ENCODE measurements at places on chromosomes 3 and 15.

DNA sequence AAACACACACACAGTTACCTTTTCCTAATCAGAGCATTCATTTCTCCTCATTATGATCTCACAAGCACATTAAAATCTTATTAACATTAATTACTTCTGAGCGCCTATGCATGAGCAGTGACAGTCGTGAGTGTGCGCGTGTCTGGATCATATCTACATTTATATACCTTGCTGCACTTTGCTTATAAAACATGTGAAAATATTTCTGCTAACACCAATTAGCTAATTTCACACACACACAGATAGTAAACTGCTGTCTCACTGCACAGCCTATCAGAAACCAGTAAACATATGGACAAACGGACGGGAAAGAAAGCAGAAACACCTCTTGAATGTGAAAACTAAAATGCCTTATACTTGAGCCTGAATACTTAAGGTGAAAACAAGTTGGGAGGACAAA is 64.8 kb downstream of the ZBTB20 start:
- DNase-seq = no peak

- no peak for DNase-seq
These were observed 6.8 kb upstream of the PDCD6IP start for GRCh38 chr3:33791477-33792166.

DNA sequence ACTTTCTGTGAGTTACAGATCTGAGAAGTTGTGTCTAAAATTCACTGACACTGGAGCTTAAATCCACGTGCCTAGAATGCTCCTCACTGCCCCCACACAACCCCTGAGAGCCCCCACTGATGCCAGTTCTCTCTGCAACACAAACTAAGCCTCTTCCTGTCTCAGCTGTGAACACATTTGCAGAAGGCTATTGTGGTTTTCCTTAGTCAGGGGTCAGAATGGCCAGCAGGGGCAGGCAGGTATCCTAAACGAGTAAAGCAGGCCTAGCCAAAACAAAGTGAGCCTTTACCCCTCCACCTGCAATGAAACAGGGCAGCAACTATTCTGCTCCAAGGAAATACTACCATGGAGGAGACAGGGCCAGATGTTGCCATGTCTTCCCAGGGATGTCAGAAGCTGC is 78.6 kb downstream of the FHIT start:
- DNase-seq = no peak

DNA sequence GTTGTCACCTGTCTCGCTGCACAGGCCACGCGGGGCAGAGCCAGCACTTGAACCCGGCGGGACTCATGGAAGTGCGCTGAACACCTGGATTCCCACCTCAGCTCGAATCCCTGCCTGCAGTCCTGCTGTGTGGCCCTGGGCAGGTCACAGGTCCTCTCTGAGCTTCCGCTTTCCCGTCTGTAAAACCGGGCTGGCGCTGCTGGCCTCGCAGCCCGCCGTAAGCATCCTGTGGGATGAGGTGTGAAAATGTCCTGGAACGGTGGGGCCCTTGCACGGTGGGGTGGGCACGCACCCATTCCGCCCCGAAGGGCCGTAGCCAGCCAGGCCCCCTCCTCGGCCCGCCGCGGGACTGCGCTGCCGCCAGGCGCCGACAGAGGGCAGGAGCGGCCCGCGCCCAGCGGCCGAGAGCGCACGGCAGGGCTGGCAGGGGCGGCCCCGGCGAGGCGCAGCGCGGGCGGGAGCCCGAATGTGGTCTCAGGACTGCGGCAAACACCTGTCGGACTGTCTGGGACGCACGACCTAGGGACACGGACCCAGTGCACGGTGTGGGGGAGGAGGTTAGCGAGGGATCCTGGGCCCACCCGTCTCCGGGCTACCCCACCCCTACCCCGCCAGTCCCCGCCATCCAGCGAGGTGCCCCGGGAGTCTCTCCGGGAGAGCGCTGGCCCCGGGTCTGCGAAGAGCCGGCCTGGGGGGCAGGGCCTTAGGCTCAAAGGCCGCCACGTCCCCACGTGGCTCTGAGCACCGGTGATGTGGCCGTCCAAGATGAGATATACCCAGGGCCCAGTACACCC is 40.4 kb downstream of the DNAJB8 start:
- peak; percentile 21 for DNase-seq

Measured in stimulated activated CD4-positive, alpha-beta T cell treated with anti-CD3 and anti-CD28 coated beads, Interleukin-12 subunit alpha, Interleukin-12 subunit beta, amount 100 ng/mL, for 24 hours (primary cell).